Inflammatory macrophage (primary cell): ENCODE measurements at places on chromosomes 7 and 10.

GRCh38 chr10:71547876-71548846 lies 151.4 kb downstream of the CDH23 start:
- DNase-seq: peak; percentile 66

DNA sequence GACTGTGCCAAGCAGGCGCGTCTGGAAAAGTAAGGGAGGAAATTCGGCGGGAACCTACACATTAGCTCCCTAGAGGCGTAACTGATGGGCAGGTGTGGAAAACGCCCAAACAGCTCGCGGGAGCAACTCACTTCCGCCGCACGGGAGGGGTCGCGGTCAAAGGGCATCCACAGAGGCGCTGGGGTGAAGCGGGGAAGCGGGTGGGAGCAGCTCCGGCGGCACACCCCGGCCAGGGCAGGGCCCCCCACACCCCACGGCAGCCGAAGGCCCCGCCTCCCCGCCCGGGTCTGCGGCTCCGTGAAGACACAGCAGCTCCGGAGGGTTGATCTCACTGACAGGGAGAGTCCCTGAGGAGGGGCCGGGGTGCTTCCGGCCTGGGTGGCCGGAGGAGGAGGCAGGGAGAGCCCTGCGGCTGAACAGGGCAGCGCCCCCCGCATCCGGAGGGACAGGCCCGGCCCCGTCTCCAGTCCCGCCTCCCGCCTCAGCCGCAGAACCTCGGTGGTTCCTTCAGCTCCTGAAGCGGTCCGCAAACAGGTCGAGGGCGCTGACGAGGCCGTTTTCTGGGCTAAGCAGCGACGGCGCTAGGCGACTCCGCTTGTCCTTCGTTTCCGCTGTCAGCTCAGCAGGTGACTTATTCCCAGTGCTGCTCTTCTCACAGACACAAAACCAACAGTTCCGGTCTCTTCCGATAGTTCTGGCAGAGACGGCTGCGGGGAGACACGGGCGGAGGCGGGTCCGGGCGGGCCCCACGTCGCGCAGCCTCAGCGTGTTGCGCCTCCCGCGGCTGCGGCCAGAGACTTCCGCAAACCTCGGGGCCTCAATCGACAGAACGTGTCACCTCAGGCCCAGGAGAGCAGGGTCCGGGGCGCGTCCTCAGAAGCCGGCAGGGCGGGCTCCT lies 276.1 kb downstream of the DNAJB6 start:
- DNase-seq: peak; percentile 44

DNA sequence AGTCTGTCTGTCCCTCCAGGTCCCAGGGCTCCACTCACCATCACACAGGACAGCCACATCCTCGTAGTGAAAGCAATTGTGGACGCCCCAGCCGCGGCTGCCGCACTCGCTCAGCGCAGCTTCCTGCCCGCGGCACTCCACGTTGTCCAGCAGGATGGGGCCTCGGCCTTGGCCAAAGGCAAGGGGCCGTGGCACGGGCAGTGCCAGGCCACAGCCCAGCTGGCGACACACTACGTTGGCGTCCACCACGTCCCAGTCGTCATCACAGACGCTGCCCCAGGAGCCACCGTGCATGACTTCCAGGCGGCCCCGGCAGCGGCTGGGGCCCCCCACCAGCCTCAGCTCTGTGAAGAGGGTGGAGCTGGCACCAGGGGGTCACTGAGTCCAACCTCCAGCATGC lies 9.2 kb downstream of the SSC4D start:
- DNase-seq: no peak

DNA sequence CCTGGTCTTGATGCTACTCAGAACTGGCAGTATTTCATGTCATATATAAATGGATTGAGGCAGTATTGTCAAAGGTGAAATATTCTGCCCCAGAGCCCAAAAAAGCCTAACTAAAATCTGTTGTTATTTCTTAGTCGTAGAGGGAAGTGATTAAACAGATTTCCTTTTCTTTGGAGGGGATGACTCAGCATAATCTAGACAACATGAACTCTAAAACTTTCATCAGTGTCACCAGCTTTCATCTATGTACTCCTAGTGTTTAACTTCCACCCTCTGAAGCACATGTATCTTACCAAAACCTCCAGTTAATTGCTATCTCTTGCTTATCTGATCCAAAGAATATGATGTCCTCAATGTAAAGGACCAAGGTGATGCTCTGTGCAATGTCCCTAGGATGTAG lies 97.1 kb upstream of the ARID5B start:
- no peak for DNase-seq

- DNase-seq: no peak
These were observed 184.0 kb upstream of the LYZL1 start for GRCh38 chr10:29104661-29105399.

DNA sequence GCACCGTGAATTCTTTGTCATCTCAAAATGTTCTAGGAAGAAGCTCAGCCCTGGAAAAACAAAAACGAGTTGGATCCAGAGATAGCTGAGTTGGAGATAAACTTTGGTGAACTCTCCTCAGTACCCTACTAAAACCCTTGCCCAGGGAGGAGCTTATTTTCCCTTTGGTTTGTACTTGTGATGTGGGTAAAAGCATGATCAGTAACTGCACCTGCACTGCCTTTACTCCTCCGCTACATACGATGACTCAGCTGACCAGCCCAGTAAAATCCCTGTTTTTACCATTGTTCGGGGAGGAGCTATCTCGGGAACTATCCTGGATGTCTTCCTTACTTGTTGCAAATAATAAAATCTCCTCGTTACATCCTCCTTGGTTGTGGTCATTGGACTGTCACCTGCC lies 359.3 kb downstream of the SH2D4B start:
- no peak for DNase-seq

- peak; percentile 70 for DNase-seq
These were observed 133.1 kb downstream of the RAPGEF5 start for GRCh38 chr7:22223807-22224206.

DNA sequence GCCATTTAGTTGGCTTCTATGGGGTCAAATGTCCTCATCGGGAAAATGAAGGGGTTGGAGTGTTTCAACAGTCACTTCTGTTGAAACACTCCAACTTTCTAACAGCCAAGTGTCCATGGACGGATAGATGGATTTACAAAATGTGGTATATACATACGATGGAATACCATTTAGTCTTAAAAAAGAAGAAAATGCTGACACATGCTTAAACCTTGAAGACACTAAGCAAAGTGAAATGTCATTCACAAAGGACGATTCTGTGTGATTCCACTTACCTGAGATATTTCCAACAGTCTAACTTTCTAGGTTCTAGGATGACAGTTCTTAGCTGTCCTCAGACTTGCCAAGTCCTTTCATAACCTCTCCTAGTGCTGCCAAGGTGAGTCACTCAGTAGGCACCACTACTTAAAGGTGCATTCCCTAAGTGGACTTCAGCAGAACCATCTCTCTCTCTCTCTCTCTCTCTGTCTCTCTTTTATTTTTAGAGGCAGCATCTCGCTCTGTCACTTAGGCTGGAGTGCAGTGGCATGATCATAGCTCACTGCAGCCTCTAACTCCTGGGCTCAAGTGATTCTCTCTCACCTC lies 69.0 kb downstream of the DENND2A start:
- DNase-seq: no peak

DNA sequence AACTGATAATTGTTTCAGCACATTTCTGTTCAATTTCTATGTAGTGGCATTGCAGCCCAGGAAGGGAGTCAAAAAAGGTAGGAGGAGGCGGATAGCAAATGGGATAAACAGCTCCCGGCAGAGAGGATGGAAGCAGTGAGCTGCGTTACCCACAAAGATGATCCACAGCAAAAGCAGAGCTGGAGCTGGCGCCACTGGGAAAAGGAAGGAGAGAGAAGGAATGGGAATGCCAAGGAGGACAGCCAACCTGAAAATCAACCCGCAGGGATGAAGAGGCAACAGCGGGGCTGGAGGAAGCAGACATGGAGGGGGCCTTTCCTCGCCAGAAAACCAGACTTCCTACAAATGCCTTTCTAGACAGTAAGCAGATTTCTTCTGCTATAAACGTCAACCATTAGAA lies 82.7 kb upstream of the ADAM12 start:
- no peak for DNase-seq

DNA sequence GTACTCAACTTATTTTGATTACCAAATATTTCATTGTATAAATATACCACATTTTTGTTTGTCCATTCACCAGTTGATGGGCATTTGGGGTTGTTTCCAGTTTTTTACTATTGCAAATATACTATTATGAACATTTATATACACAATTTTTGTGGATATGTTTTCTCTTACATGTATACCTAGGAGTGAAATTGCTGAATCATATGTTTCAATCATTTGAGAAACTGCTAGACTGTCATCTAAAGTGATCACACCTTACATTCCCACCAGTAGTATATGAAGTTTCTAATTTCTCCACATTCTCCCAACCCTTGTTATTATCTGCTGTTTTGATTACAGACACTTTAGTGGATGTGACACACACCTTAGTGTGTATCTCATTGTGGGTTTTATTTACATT lies 257.9 kb downstream of the ABCA13 start:
- no peak for DNase-seq

GRCh38 chr10:88233870-88234269 lies 349.2 kb downstream of the RNLS start:
- no peak for DNase-seq

DNA sequence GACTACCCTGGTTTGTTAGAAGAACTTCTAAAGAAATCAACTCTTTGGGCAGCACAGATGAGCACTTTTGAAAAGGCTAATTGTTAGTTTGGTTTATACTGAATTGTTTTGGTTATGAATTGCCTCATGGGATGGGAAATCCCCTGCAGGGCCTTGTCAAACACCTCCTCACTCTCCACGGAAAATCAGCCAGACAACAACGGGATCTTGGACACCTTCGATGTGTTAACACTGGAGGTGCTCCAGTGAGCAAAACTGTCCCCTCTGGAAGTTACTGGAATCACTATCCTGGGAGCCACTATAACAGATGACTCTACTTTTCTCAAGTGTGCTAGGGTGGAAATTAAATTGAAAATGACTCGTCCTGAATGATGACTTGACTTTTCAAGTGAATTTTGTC lies 38.7 kb downstream of the CDK6 start:
- no peak for DNase-seq

GRCh38 chr7:27083646-27084045 lies 12.2 kb downstream of the HOXA1 start:
- DNase-seq: no peak

- DNase-seq: no peak
These were observed 47.6 kb upstream of the MGMT start for GRCh38 chr10:129419397-129419796.

GRCh38 chr10:133378251-133379096 lies 588 bp upstream of the PAOX start:
- peak; percentile 97 for DNase-seq

DNA sequence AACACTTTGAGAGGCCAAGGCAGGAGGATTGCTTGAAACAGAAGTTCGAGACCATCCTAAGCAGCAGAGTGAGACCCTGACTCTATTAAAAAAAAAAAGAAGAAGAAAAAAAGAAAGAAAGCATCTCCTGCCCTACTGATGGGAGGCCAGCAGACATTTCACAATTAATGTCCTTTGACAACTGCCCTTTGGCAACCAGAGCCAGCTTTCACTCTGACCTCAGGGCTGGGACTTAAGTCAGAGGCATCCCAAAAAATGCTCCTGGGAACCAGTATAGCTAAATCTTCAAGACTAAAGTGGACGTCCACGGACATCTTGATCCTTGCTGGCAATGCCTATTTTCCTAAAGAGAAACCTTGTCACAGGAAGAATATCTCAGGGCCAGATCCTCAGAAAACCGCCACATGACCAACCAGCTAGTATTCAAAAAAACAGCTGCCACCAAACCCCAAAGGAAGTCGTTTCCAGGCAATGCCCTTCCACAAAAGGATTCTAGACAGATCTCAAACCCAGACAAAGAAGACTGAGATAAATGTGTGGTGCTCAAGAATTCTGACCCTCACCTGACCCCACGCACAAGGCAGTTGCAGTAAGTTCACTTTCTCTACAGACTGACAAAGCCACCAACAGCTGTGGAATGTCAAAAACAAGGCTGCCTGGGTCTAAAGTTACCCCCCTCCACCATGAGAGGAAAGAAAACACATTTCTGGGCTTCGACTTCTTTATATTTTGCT lies 18.4 kb downstream of the GFRA1 start:
- DNase-seq: no peak

DNA sequence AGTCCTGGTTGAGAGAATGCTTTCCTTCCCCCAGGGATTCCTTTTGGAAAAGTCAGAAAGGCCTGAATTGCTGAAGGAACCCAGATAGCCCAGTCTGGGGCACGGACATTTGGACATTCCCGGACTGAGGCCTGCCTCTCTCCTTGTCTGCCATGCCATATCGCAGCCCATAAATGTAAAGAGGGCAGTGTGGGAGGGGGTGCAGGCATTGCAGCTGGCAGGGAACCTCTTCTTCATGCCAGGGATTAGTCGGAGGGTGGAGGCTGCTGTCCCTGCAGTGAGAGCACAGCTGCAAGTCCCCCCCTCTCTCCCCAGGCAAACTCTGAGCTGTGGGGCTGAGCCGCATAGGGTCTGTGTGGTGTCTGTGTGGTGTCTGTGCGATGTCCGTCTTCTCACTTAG lies 486.0 kb upstream of the MKI67 start:
- no peak for DNase-seq

DNA sequence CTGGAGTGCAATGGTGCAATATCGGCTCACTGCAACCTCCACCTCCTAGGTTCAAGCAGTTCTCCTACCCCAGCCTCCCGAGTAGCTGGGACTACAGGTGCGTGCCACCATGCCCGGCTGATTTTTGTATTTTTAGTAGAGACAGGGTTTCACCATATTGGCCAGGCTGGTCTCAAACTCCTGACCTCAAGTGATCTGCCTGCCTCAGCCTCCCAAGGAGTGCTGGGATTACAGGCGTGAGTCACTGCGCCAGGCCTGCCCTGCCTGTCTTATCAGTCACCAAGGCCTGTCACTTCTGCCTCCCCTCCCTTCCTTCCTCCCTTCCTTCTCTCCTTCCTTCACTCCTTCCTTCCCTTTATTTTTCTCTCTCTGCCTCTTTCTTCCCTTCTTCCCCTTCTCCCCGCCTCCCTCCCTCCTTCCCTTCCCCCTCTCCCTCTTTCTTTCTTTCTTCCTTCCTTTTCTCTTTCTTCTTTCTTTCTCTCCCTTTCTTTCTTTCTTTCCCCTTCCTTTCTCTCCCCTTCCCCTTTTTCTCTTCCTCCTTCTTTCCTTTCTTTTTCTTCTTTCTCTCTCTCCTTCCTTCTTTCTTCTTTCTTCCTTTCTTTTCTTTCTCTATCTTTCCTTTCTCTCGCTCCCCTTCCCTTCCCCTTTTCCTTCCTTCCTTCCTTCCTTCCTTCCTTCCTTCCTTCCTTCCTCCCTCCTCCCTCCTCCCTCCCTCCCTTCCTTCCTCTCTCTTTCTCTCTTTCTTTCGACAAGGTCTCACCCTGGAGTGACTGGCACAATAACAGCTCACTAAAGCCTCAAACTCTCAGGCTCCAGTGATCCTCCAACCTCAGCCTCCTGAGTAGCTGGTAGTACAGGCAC lies 3.1 kb upstream of the ST7 start:
- no peak for DNase-seq

DNA sequence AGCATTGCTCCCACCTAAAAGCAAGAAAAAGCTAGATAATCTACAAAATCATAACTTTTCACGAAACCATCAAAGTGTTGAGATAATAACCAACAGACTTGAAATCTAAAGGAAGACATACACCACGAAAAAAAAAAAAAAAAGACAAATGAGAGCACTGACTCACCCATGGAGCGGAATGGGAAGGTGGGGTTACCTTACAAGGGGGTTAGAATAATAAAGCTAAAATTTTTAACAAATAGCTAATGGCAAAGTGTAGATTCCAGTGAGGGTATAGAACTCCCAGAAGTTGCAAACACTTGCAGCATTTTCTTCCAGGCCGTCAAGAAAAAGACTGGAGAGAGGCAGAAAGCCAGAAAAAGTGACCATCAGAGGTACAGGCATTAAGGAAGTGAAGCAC lies 27.2 kb downstream of the IPMK start:
- DNase-seq: no peak

GRCh38 chr10:121910673-121911420 lies 17.0 kb downstream of the ATE1 start:
- DNase-seq: no peak
